ENCODE measurements at places on chromosomes 2 and 18. TPM values are rescaled to one million over a fixed set of nuclear protein-coding genes. Genes with fewer than 3 reads are reported as not detected.

Gene FBXO15
- polyA plus RNA-seq: 2.8 TPM

Gene SLC1A4
- polyA plus RNA-seq: 6.2 TPM

Gene IL36A
- not detected for polyA plus RNA-seq

Gene KRTCAP3
- polyA plus RNA-seq: 6.1 TPM

Gene ATP9B
- 39.0 TPM for polyA plus RNA-seq

Gene ASB18
- polyA plus RNA-seq: not detected

Gene SULT1C2
- 62.5 TPM for polyA plus RNA-seq

Gene RMDN2
- polyA plus RNA-seq: 11.4 TPM

Gene TMEM198
- 4.0 TPM for polyA plus RNA-seq

Gene PLGLB1
- 14.2 TPM for polyA plus RNA-seq

Gene OTOS
- not detected for polyA plus RNA-seq

Gene SERPINB11
- polyA plus RNA-seq: not detected

Gene DSC1
- polyA plus RNA-seq: 1.9 TPM

Gene LIPG
- 59.3 TPM for polyA plus RNA-seq

Gene CAPN14
- polyA plus RNA-seq: 0.06 TPM

Gene ACTG2
- 1.5 TPM for polyA plus RNA-seq

Gene CCDC74B
- 12.7 TPM for polyA plus RNA-seq

Gene VAPA
- polyA plus RNA-seq: 281 TPM

Gene STK11IP
- polyA plus RNA-seq: 21.4 TPM

Gene PDE6D
- polyA plus RNA-seq: 27.6 TPM

Gene GNAL
- 4.1 TPM for polyA plus RNA-seq

Gene GULP1
- 60.1 TPM for polyA plus RNA-seq

Gene RPIA
- polyA plus RNA-seq: 35.0 TPM

Gene GPR45
- polyA plus RNA-seq: not detected

Gene SCG2
- 0.35 TPM for polyA plus RNA-seq
